G401 (cell line): ENCODE measurements at places on chromosomes 7 and 10.
A peak's percentile ranks its signal among the peaks of the same experiment; 100 is the strongest.

- no peak for DNase-seq
Observed at GRCh38 chr7:23117841-23118240, 12.3 kb downstream of the KLHL7 start.

GRCh38 chr7:78073609-78074382 is 275.2 kb downstream of the PHTF2 start:
- no peak for DNase-seq

DNA sequence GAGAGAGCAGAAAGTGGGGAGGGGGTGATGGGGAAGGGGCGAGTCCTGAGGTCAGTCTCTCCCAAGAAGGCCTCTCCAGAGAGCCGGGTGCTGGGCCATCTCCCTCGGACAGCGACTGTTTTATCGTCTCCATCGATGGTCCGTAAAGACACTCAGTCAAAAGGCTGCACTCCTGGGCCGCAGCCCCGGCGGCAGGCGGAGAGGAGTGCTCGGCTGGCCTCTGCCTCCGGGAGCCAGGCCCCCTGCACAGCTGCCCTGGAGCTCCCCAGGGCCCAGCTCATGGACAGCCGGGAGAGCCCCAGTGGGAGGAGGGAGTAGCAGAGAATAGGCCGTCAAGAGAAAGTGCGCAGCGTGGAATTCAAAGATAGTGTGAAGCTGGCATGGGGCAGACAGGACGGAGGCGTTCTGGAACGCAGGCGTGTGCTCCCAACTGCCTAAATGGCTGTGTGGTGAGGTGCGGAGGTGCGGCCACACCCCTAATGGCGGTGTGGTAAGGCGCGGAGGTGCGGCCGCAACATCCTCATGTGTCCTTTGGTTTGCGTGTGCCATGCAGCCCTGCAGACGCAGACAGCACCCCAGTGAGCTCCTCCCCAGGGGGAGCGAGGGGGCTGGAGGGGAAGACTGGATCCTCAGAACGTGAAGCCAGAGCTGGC is 477.5 kb upstream of the FOXK1 start:
- DNase-seq, result no peak

DNA sequence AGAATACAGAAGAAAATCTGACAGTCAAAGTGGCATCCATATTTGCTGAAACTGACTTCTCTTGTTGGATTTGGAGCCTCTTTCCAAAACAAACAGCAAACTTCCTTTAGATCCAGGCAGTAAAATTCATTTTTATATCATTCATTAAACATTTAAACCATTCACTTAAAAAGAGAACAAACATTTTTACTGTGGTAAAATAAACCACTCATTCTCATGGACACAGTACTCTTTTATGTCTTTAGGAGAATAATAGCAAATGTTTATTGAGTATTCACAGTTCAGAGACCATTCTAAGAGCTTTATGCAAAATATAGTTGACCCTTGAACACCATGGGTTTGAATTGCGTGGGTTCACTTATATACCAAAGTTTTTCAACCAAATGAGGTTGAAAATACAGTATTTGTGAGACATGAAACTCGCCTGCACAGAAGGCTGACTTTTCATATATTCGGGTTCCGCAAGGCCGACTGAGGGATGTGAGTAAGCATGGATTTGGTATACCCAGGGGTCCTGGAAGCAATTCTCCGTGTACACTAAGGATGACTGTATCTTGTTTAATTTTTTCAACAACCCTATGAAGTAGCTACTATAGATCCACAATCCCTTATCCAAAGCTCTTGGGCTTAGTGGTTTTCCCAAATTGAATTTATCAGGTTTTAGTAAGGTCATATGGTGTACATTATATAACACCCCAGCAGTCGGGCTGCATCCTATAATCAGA is 49.1 kb downstream of the ATXN7L1 start:
- no peak for DNase-seq

GRCh38 chr7:139731802-139732470 is 45.9 kb downstream of the HIPK2 start:
- peak; percentile 50 for DNase-seq

DNA sequence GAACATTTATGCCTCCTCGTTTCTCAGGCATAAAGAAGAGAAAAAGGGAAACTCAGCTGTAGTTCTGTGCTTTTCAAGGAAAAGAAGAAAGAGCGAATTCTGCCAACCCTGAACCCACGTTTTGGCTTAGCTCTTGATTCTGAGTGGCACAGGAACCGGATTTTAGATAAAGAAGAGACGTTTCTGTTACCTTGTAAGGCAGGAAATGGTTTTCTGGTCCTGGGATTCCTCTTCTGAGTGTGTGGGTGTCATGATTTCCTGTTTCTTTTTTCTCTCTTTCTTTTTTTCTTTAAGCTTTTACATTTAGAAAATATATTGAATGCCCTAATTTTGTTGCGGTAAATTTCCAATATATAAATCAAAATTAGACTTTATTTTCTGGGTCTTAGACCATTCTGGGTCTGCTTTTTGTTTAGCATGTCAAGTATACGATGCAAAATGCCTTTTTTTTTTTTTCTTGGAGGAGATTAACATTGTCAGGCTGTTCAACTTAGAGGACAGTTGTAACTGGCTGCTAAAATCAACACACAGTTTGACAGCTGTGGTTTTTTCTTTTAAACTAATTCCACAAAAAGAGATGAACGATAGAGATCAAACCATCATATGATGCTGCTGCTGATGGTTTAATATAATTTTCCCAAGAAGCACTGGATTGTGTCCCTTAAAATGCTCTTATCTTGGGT is 190.8 kb downstream of the GATA3 start:
- DNase-seq, result no peak

- no peak for DNase-seq
Observed at GRCh38 chr7:90661290-90662151, 65.4 kb downstream of the CDK14 start.

- DNase-seq, result no peak
Observed at GRCh38 chr10:69828144-69828870, 26.6 kb downstream of the COL13A1 start.

DNA sequence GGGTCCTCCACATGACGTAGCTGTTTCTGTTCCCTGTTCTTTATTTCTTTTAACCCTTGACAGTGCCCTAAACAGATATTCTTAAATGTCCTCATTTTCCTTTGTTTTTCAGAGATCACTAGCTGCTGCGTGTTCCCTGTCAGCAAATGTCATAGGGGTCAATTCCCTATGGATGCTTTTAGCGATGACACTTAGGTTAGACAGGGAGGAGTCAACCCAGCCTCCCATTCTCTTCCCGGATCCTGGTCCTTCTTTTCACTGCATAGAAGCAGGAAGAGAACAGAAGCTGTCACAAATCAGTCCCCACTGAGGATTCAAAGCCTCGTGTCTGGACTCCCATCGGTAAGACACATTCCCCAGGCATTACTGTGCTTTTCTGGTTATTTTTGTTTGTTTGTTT is 392.1 kb upstream of the PRKCQ start:
- no peak for DNase-seq

DNA sequence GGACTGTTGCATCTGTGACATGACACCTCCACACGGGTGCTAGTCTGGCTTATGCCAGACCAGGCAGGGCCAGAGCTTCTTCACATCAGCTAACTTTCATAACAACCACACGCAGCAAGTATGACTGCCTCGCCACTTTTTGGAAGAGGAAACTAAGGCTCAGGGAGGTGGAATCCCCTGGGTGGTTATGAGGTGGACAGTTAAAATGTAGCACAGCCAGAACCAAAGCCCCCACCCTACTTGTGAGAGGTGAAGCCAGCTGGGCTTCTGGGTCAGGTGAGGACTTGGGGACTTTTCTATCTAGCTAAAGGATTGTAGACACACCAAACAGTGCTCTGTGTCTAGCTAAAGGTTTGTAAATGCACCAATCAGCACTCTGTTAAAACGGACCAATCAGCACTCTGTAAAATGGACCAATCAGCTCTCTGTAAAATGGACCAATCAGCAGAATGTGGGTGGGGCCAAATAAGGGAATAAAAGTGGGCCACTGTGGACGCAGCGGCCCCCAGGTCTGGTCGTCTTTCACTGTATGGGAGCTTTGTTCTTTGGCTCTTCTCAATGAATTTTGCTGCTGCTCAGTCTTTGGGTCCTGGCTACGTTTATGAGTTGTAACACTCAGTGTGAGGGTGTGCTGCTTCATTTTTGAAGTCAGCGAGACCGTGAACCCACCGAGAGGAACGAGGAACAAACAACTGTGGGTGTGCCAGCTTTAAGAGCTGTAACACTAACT is 171.0 kb downstream of the PTPN20 start:
- DNase-seq, result no peak

- DNase-seq, result no peak
Observed at GRCh38 chr7:150451833-150452461, 1.5 kb downstream of the GIMAP8 start.

DNA sequence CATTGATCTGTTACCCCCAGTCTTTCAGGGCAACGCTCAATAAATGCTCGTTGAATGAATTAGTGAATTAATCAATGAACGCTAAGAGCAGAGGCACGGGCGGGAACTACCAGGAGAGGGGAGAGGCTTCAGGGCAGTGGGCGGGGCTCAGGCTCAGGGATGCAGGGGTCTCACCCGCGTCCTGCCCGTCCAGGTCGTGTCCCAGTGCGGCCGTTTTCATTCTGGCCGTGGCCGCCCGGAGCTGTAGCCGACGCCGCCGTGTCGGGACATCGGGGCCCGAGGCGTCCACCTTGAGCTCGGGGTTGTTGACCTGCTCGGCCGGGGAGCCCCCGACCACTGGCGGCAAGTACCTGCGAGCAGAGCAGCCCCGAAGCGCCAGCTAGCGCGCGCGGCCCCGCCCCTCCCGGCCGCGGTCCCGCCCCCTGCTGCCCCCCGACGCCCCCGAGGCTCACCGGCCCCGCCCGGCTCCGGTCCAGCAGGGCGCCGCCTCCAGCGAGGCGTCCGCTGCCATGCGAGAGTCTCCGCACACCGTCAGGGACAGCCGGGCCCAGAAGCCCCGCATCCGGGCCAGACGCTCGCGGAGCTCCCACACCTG is 2.8 kb upstream of the GAL3ST4 start:
- DNase-seq, result no peak

DNA sequence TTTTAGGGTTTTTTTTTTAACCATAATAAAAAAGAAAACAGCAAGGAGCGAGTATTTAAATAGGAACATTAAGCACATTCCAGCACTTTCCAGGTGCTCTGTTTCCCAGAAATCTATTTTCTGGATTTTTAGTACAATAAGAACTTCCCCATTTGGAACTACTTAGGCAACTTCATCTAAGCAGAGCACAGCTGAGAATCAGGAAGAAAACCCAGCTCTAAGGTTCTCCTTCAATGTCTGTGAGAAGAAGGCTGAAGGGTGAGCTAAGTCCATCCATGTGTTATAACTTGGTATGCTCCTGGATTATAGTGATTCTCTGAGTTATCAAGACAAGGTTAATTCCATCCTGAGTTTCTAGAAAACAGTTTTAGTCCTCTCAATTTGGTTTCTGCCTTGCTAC is 181.9 kb downstream of the CYP26A1 start:
- DNase-seq, result no peak

GRCh38 chr7:121084748-121085336 is 96.3 kb downstream of the CPED1 start:
- no peak for DNase-seq

DNA sequence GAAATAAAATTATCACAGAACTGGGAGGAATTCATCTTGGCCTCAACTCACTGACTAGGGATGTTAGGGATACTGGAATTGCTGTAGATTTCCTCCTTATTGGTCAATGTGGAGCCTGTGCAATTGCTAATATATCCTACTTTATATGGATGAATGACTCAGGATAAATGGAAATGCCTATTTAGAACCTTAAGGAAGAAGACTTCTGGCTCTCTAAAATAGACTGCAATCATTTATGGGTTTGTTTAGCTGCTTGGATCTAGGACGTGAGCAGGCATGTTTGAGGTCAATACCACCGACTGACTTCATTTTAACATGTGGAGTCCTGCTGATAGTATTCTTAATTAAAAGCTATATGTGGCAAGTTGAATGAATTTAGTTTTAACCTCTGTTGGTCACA is 1040.1 kb upstream of the LRRN3 start:
- no peak for DNase-seq

GRCh38 chr10:47038881-47039561 is 127.8 kb downstream of the PTPN20 start:
- no peak for DNase-seq

GRCh38 chr10:77282163-77282562 is 355.4 kb downstream of the KCNMA1 start:
- no peak for DNase-seq

DNA sequence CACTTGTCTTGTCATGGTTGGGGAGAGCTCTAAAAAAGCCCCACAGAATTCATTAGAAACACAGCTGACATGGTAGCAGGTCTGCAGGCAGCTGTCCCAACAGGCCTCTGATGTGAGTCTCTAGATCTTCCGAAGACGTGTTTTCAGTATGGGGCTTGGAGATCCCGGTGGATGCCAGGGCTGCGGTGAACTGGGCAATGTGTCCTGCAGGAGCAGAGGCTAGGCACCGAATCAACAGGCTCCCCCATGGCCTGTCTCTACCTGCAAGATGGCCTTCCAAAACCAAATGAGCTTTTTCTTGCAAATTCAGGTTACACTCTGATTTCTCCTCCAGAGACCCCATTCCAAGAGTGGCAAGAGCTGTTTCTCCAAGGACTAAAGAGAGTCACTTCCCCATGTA is 2.9 kb downstream of the CPXM2 start:
- no peak for DNase-seq

DNA sequence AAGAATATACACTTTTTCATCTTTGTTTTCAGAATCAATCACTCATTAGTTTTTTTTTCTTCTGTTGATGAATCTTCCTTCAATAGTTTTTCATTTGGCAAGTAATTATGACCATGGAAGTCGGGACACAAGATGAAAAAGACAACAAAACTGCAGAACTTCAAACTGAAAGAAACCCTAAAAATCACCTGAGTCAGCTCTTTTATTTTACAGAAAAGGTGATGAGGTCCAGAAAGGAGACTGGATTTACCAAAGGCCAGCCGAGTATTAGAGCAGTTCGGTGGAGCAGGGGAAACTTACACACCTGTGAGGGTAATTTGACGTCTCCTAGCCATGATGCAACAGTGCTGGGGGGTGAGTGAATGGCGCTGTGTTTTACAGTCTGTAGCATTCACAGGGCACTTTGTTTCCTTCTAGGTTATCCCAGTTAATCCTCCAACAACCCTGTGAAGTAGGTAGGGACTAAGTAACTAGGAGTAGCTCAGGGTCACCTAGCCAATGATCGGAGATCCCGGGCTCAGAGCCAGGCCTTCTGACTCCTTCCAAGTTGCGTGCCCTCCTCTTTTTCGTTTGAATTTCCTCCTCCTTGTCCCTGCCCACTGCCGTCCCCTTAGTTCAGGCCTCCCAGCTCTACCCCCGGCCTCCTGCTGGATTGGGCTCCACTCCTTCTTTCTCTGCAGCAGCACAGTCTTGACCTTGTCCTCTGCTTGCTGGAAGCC is 14.0 kb downstream of the RBM20 start:
- no peak for DNase-seq

DNA sequence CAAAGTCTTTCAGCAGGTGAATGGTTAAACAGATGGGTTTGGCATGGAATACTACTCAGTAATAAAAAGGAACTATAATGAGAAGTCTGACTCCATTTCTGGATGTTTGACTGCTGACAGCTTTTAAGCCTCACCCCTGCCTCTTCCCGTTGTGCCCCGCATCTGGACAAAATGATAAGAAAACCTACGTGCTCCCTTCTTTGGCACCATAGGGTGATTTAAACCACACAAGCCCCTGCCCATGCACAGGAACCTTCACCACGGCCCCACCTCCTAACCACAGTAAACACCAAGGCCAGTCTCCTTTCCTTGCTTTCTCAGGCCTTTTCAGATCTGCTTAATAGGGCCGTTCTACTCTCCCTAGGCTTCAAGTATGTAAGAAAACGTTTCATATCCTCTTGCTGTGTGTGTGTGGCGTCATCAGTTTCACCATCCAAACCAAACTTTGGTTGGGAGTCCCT is 47.1 kb upstream of the UBN2 start:
- no peak for DNase-seq
